ENCODE measurements at places on chromosomes 3 and 15. TPM values are rescaled to one million over a fixed set of nuclear protein-coding genes. Genes with fewer than 3 reads are reported as not detected.

- DNase-seq, result no peak
Measured at GRCh38 chr3:24100696-24101402, 155.8 kb downstream of the NR1D2 start.

- no peak for DNase-seq
Measured at GRCh38 chr3:61650719-61651410, 89.5 kb downstream of the PTPRG start.

DNA sequence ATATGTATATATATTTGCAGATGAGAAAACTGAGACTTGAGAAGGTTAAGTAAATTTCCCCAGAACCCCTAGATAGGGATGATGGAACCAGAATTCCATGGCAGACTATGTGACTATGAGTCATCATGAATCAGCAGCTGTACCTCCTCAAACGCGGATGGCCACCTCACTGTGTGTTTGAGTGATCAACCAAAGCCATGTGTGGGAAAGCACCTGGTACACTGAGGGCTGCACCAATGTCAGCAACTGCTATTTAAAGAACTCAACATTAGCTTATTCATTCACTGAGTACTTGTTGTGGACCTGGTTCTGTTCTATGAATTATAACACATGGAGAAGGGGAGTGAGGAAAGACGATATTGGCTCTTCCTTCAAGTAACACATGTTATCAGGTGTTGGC is 377.0 kb downstream of the GAP43 start:
- DNase-seq, result no peak

DNA sequence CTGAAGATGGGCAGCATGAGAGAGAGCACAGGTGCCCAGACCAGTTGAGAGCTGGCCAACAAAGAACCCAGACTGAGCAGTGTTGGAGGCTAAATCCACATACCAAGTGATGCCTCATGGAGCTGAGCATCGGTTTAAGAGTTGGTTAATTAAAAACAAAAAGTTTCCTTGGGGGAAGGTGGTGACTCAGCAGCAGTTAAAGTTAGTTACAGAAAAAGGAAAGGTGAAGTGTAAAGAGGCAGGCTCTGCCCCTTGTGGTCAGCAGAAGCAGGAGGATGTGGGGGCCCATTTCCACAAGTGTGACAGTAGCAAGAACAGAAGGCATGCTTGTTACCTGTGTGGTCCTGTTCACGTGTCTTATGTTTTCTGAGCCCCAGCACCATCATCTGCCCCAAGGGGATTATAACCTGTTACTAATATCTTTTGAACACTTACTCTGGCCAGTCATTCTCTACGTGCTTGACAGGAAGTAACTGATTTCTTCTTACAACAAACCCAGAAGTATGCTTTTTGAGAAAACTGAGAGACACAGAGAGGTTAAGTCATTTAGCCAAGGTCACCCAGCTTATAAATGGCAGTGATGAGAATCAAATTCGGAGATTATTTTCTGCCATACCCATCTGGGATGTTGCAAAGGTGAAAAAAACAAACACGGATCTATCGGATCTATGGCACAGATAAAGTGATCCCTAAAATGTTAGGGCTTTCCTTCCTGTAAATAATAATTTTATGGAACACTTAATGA is 91.0 kb downstream of the EPHB1 start:
- no peak for DNase-seq

GRCh38 chr3:182092662-182093262 is 381.0 kb downstream of the SOX2 start:
- DNase-seq, result no peak

GRCh38 chr3:122668930-122669730 is 11.5 kb upstream of the PARP14 start:
- DNase-seq, result peak; percentile 42

DNA sequence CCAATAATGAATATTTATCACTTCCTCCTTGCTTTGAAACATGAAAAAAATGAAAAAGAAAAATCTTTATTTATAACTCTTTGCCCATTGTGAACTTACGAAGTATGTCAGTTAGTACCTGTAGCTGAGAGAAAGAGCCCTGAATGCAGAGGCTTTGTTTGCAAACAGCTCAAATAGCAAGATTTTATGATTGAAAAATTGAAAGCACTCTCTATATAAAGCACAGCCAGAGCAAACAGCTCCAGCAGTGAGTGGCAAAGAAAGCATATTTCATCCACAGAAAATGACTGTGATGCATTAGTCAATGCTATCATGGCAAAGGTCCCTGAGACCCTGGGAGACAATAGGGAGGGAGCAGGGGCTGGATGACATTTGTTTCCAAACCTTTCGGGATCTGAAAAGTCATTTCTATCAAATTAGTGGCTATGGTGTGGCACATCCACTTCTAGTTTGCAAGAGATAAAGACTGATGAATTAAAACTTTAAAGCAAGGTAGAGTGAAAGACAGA is 576.1 kb downstream of the OTOL1 start:
- no peak for DNase-seq

GRCh38 chr3:182527745-182528144 is 265.6 kb upstream of the ATP11B start:
- no peak for DNase-seq

- no peak for DNase-seq
Measured at GRCh38 chr15:99433026-99433756, 132.6 kb upstream of the MEF2A start.

DNA sequence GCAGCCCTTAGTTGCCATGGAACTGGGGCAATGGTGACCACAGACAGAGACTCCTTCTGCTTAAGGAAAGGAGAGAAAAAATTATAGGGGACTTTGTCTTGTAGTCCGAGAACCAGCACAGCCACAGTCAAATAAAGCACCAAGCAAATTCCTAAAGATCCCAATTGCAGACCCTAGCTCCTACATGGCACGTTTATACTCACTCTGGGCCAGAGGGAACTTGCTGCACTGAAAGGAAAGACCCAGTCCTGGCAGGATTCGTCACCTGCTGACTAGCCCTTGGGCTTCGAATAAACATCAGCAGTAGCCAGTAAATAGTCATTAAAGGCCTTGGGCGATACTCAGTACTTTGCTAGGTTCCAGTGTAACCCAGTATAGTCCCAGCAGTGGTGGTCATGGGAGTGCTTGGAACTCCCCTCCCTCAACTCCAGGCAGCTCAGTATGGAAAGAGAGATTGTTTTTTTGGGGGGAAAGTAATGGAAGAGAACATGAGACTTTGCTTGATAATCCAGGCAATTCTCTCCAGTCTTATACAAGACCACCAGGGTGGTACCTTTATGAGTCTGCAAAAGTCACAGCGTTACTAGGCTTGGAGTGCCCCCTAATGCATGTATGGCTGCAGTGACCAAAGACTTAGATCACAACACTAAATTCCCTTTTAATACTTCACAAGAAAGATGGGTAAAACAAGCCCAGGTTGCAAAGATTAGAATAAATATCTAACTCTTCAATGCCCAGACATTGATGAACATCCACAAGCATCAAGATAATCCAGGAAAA is 66.4 kb upstream of the AGTR1 start:
- no peak for DNase-seq

DNA sequence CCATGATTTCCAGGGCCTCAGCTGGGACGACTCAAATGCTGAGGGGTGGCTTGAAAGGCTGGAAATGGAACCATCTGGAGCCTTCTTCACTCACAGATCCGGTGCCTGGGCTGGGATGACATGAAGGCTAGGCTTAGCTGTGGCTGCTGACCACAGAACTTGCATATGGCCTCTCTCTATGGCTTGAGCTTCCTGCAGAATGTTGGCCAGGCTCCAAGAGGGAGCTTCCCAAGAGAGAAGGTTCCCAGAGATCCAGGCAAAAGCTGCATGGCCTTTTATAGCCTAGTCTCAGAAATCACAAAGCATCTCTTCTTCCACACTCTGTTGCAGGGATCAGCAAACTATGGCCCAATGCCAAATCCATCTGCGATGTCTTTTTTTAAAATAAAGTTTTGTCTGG is 44.8 kb downstream of the GATM start:
- peak; percentile 26 for DNase-seq

GRCh38 chr3:65635657-65636056 is 403.1 kb downstream of the MAGI1 start:
- DNase-seq, result no peak

DNA sequence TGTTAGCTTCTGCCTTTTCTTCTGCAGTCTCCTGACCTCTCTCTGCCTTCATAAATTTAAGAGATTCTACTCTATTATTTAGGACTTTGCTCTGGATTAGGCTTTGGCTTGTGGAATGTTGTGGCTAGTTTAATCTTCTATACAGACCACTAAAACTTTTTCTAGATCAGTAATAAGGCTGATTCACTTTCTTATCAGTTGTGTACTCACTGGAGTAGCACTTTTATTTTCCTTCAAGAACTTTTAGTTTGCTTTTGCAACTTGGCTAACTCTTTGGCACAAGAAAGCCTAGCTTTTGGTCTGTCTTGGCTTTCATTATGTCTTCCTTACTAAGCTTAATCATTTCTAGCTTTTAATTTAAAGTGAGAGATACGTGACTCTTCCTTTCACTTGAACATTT is 265.5 kb upstream of the TBC1D5 start:
- DNase-seq, result no peak

DNA sequence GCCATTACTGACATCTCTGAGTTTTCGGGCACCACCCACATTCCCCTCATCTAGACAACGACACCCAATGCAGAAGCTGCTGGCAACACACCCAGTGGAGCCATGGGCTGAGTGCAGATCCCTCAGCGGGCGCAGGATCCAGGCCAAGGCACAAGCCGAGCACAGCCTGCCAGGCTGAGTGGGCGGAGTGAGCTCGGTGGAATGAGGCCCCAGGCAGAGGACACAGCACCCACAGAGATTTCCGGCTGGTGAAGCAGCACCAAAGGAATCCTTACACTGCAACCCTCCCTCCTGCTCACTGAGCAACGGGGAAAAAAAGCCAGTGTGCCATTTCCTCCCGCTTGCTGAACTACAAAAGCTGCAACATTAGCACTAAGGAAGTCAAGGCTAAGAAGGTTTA is 34.3 kb downstream of the ZMAT3 start:
- DNase-seq, result peak; percentile 58

DNA sequence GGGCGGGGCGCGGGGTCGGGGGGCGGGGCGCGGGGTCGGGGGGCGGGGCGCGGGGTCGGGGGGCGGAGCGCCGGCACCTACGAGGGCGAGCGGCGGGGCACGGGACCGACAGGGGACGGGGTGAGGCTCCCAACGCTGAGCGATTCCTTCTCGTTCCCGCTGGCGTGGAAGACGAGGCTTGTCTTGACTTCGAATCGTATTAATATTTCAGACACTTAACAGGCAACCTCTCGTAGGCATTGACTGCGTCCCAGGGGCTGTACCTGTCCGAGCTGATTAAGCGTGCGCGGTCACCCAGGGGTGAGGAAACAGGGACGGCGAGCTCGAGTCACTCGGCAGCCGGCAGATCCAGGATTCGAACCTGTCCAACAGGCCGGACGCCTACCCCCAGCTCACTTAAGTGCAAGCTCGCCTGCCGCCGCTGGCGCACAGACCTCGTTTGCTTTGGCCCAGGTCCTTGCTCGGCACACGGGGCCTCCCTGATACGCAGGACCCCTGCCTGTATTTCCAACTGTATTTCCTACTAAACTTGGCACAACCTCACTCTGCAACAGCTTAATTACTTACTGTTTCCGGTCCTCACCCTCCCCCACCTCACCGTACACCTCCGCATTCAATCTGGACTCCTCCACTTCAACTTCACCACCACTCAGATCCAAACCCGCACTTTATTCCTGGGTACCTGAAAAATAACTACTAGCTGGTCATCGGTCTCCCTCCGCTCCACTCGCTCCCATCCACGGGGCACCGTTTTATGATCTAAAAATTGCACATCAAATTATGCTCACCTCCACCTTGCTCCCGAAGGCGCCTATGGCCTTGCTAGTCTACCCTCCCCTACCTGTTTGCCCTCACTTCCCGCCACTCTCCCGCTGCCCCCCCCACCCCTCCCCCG is 722 bp upstream of the ZXDC start:
- DNase-seq, result peak; percentile 44

- no peak for DNase-seq
Measured at GRCh38 chr3:63338351-63338750, 60.2 kb downstream of the SYNPR start.

DNA sequence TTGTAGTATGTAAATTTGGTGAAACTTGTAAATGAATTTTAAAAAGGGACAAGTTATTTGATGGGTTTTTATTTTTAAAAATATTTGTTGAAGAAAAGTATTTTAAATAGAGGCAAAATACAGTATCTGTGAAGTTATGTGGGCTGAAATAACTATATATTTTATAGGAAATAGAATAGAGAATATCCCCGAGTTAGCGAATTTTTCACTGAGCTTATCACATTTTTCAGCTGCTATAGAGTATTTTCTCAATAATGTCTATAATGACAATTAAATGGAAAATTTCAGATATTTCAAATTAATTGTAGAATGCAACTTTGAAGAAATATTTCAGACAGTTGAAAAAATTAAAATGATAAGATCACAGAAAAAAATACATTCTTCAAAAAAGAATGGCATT is 166.4 kb upstream of the TP63 start:
- DNase-seq, result no peak

- no peak for DNase-seq
Measured at GRCh38 chr3:123390865-123391600, 57.9 kb downstream of the ADCY5 start.

GRCh38 chr3:166125179-166125578 is 288.0 kb upstream of the BCHE start:
- no peak for DNase-seq

DNA sequence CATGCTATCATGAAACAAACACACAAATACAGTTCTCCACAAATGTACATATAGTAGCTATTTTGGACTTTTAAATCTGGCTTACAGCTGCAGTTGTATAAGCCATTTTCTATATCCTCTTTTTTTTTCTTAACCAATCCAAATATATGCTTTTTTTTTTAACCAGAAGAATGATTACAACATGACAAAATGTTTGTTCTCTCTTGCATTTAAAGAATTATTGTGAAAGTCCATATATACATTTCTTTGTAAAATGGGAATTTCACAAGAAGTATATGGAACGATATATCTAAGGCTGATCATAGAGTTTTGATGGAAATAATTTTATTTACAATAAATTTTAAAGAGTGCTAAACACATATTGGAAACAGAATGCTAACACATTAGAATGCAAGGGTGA is 95.6 kb downstream of the CD200R1L start:
- no peak for DNase-seq

DNA sequence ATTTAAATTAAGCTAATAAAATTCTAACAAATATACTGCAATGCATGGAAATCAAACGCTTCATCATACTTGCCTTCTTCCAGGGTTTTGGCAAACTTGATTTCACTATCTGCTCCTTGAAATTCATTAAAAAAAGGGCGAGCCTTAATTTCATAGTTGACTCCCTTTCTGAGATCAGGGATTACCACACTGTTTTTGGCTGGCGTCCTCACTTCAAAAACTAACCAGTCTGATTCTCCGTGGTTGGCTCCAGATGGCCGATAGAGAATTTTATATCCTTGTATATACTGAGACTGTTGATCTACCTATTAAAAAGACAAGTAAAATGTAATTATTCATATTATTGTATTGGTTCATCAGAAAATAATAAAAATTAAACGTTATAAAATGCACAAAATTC is 1106.8 kb downstream of the ROBO1 start:
- DNase-seq, result no peak

GRCh38 chr15:85329561-85330422 is 50.6 kb upstream of the AKAP13 start:
- DNase-seq, result no peak

Gene TNNC1
- 0.81 TPM for total RNA-seq

Gene PATL2
- total RNA-seq, result 2.2 TPM

Gene LNP1
- total RNA-seq, result 2.4 TPM

Gene INKA1
- 4.4 TPM for total RNA-seq

Gene SRGAP3
- 7.8 TPM for total RNA-seq

Gene CLEC3B
- total RNA-seq, result 42.9 TPM

Gene GALNT15
- 3.9 TPM for total RNA-seq

Gene MUC20
- 198 TPM for total RNA-seq

Gene CHST13
- total RNA-seq, result 0.29 TPM
